ENCODE measurements at places on chromosomes 3 and 15.

- no peak for DNase-seq
Observed at GRCh38 chr3:189058071-189058470, 113.7 kb upstream of the TPRG1 start.

GRCh38 chr3:48419149-48419548 is 10.7 kb downstream of the PLXNB1 start:
- DNase-seq = no peak

- no peak for DNase-seq
Observed at GRCh38 chr3:195366200-195366925, 76.5 kb downstream of the ACAP2 start.

GRCh38 chr3:31461426-31461825 is 71.3 kb upstream of the STT3B start:
- DNase-seq = no peak

DNA sequence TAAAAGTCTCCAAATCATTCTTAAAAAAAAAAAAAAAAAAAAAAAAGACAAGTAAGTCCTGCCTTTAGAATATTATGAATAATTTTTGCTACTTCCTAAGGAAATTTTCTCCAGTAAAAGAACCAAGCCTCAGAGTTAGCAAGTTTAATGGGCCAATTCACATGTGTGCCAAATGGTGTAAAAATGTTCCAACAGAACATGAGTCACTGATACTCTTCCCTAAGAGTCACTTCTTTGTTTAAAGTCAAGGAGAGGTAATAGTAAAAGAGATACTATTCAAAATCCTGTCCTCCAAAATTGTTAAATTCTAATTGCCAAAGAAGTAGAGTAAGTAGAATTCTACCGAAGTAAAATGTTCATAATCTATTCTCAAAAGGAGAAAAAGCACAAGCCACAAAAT is 17.7 kb upstream of the CPA3 start:
- DNase-seq = no peak

- DNase-seq = no peak
Observed at GRCh38 chr3:148681080-148681479, 16.6 kb upstream of the AGTR1 start.

DNA sequence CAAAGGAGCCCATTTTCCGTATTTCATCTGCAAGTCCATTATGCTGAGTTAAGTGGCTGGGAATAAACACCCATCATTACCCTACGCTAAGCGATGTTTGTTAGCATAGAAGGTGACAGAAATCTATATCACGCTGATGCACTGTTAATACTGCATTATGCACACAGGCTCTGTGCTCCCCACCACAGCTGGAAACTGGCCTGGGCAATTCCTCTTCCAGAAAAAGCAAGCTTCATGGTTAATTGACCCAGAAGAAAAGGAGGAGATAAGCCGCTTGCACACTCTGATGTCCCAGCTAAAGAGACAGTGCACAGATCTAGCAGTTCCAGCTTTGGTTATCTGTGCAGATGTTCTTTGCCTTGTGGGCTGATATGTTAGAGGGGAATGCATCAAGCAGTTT is 232.6 kb downstream of the NTRK3 start:
- no peak for DNase-seq

DNA sequence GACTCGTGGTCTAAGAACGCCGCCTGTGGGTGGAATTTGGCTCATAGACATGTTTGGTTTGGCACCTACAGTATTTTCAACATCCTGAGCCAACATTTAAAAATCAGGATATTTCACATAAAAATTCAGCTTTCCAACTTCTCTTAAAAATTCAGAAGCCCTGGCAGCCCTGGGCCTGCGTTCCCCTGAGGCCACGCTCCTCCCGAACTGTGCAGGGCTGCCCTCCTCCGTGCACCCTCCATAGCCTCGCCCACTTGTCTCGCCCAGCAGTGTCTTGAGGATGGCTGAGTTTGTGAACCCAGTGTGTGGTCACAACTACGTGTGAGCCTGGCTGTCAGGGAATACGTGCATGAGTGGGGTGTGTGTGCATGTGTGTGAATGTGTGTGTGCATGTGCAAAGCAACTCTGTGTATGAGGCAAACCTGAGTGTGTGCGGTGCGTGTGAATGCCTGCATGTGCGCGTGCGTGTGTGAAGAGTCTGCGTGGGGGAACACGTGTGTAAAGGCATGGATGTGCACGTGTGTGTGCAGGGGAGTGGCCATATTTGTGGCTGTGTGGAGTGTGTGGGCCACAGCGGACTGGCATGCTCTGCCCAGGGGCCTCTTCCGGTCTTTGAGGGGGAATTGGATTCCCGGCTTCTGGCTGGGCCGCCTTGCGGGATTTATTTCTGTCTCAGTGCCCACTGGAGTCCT is 30.9 kb downstream of the PTH1R start:
- peak; percentile 5 for DNase-seq

DNA sequence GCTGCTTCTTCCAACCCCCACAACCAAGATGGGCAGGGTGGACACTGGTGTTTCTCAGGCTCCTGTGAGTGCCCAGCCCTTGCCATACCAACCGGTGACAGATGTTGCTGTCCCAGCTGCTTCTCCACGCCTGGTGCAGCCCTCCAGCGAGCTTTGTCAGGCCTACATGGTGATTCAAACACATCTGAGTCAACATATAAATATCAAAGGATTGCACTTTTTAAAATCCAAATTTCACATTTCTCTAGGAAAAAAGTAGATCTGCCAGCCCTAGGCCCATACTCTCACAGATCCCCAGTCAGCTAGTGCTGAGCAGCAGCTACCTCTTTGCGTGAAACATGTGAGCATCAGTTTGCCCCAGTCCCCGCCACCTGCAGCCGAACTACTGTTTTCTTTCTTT is 52.7 kb downstream of the RPN1 start:
- DNase-seq = no peak

GRCh38 chr3:75101329-75102147 is 487.1 kb upstream of the CNTN3 start:
- no peak for DNase-seq

- no peak for DNase-seq
Observed at GRCh38 chr15:44034933-44035624, 160.0 kb downstream of the FRMD5 start.

DNA sequence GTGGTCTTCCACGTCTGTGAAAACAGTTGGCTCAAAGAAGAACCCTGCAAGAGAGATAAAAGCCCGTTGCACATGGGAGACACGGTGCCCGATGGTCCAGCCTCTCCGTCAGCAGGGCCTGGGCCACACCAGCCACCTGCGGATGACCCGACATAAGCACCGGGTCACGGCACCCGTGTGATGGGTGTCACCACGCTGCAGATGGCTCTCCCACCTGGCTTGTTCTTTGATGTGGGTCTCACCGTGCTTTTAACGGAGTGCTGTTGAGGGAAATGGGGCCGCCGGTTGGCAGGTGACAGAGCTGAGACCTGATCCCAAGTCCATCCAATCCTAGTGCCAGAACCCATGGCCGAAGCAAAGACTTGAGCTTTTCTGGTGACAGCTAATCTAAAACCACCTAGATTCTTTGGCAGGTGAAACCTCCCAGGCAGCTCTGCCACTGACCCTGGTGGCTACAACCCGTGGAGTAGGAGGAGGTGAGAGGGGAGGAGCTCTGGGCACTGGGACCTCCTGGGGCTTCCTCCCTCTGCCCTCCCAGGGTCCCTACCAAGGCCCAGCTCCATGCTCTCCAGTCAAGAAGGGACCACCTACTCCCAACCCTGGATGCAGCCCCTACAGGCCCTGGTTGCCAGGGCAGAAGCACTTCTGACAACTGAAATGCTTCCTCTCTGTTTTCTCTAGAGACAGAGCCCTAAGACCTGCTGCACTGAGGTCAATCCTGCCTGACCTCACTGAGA is 23.4 kb upstream of the SLC41A3 start:
- DNase-seq = no peak

DNA sequence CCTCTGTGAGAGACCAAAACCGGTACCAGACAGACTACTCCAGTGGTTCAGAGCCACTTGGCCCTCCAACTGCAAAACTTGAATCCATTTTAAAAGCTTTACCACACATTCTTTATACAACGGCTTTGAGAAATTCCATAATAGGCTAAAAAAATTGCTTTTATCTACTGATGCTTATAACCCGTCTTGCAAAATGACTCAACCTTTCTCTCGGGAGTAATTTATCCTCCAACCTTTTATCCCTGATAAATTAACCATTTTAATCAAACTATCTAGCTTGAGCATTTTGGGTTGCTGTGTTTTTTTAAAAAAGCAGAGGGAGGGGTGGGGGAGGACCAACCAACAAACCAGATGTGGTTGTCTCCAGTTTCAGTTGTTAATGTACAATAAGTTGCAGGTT is 275.7 kb upstream of the LRTM1 start:
- no peak for DNase-seq

GRCh38 chr3:165446555-165446954 is 250.4 kb upstream of the SLITRK3 start:
- DNase-seq = no peak

- DNase-seq = no peak
Observed at GRCh38 chr3:139388821-139389551, 461 bp downstream of the COPB2 start.

DNA sequence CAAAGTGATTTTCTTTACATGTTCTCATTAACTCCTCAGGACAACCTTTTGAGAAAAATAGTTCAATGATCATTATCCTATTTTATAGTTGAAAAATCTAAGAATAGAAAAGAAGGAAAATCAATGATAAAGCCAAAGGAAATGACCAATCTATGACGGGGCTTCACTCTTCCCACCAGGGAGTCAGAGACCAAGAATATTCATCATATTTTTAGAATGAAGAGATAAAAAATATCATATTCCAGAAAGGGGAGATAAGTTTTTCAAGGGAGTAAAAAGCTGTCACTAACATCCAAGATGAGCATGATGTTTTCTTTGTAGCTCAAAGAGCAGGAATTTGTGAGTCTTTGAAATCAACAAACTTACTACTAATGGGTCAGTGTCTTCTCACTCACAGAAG is 71.5 kb upstream of the LPP start:
- DNase-seq = no peak

DNA sequence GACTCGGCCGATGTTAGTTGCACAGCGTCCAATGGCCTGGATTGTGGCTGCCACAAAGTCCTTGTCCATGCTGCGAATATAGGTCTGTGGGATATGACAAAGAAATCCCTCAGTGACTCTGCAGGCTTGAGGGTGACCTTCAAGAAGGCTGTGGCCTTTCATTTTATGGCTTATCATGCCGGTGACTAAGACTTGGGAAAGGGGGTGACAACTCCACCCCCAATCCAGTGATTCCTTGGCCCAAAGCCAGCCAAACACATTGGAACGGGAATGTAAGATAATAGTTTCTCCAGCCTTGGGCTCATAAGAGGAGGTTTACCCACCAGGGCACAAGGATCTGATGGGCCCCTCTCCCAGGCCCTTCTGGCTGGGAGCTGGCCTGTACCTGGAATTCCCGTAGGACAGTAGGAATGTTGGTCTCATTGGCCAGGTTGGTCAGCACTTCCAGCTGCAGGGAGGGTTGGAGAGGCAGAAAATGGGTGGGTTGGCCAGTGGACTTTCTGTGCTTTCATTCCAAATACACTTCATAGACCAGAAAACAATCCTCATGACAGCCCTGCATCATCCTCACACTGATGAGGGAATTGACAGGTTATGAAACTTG is 30.7 kb upstream of the CPEB1 start:
- no peak for DNase-seq

DNA sequence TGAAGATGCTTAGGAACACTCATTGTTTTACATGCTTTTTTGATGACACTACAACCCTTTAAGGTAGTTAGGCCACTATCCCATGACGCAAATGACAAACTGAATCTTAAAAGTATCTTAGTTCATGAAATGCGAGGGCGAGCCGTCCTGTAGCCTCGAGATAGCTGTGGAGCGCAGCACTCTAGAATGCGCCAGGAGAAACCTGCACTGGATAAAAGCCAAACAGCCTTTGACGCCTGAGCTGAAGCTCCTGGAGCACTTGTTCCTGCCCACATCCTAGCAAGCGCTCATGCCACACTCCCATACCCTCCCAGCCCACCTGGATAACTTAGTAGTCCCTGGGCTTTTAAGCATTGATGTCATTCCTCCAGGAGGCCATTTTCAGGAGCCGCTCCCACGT is 516.9 kb downstream of the GABRG3 start:
- DNase-seq = no peak

DNA sequence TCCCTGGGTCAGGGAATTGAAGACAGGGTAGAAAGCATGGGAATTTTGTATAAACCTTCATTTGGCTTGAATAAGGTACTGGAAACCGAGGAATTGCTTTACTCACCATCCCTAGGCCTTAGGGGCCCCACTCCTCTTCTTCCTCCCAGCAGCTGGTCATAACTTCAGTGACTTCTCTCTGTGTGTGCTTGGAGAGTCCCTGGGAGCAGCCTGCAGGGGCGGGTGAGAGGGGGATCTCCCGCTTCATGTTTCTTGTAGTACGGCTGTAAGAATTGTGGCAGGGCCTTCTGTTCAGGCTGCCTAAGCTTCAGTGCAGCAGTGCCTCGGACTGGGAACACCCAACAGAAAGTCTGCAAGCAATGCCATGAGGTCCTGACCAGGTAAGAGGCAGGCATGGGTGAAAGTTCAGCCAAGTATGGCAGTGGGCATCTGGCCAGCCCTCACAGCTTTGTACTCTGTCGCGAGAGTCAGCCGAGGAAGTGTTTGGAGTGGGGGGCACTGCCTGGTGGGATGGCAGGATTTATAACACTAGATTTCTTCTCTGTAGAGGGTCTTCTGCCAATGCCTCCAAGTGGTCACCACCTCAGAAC is 1.7 kb upstream of the DNAJC17 start:
- no peak for DNase-seq

GRCh38 chr3:23795096-23795495 is 10.7 kb upstream of the UBE2E1 start:
- no peak for DNase-seq

- DNase-seq = no peak
Observed at GRCh38 chr15:49927189-49927861, 191.7 kb downstream of the ATP8B4 start.

DNA sequence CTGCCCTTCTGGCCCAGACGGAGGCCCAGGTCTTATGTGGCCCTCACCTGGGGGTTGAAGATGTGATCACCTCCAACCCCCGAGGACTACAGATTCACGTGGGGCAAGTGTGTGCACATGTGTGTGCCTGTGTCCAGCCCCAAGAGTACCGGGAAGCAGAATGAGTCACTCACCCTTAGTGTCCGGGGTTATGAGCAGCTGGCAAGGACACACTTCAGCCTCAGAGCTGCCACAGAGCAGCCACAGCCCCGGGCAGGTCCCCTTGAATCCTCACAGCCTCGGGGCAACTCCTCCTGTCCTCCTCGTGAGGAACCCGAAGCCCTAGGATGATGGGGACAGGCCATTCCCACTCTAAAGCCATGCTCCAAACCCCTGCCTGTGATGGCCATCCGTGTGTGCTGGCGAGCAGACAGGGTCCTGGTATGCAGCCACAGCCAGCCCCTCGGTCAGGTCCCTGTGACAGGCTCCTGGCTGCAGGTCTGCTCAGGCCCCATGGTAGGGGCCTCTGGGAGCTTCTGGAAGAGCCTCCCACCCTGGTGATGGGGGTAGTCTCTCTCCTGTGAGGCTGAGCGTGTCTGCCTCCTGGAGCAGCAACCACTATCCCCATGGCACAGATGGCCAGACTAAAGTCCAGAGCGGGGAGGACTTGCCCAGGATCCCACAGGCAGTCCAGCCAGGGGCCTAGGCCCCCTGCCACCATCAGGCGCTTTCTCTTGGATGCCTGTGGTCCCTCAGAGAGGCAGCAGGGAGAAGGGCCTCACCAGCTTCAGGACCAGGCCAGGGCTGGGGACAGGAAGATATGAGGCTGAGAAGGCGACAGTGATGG is 852 bp downstream of the STAB1 start:
- DNase-seq = no peak

- peak; percentile 21 for DNase-seq
Observed at GRCh38 chr3:36792342-36792741, 28.0 kb upstream of the DCLK3 start.

GRCh38 chr15:74235962-74236361 is at the start of gene CCDC33:
TSS of gene CCDC33 (plus strand) at chr15:74236326. CDS start at chr15:74236720, 394 bp downstream.
- DNase-seq = no peak

Data from SHP77 (cell line).